ENCODE measurements at places on chromosomes 11 and 22.

GRCh38 chr11:126450806-126451205, 95.3 kb downstream of the ST3GAL4 start:
- DNase-seq = no peak

DNA sequence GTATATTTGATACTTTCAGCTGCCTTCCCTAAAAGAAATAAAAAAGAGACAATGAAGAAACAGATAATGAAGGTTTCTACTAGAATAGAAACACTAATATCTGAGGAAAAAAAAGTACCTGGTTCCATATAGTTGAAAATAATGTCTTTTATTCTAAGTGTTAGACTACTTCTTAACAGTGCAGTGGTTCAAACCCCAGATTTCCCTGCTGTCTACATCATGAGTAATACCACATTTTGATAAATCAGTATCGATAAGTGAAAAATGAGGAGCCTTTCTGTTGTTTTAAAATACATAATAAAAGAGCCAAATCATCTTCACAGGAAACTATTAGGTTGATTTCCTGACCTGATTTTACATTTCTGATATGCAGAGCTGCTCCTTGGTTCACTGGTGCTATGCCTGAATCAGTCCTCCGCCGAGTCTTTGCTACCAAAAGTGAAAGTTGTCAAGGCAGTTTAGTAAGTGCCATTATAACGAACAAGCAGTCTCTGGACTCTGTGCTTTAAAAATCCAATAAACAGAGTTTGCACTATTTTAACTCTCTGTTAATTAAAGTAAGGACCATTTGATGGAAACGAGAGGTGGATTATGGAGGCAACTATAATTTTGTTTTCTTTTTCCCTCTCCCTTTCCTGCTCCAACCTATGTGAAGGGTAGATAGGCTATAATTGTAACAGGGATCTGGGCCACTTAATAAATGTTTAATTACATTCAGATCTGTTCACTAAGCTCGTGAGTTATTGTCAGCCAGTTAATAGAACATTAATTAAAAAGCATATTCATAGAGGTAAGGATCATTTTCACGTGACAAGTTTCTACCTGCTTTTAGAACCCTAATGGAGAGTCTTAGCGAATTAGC, 724.5 kb upstream of the RAG2 start:
- DNase-seq = no peak

DNA sequence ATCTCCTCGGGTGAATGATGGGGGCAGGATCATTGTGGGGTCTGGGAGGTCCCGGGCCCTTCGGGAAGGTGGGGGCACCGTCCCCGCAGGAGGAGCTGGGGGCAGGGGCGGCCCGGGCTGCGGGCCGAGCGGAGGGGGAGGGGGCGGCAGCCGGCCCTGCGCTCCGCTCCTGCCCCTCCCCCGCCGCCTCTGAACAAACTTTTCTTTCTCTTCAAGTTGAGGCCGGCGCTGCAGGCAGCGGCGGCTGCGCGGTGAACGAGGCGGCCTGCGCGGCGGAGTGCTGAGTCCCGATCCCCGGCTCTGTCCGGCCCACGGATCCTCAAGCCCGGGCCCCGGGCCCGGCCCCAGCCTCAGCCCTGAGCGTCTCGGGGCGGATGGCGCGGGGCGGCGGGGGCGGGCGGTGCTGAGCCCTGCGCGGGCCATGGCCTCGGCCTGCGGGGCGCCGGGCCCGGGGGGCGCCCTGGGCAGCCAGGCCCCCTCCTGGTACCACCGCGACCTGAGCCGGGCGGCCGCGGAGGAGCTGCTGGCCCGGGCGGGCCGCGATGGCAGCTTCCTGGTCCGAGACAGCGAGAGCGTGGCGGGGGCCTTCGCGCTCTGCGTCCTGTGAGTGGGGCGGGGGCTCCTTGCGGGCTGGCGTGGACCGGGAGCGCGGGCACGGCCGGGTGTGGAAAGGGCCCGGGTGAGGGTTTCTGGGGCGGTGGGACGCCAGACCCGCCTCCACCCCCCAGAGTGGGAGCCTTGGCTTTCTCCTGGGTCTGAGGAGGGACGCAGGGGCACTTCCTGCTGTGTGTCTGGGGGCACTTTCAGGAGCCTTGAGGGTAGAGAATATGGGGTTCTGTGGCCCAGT, at the start of gene INPPL1:
Gene INPPL1, plus strand, starts transcription at position 204 of the 847 bp plus-strand sequence. Its CDS starts 218 bp downstream, at position 422.
- DNase-seq = no peak

GRCh38 chr11:115420505-115420904, 83.7 kb downstream of the CADM1 start:
- no peak for DNase-seq

DNA sequence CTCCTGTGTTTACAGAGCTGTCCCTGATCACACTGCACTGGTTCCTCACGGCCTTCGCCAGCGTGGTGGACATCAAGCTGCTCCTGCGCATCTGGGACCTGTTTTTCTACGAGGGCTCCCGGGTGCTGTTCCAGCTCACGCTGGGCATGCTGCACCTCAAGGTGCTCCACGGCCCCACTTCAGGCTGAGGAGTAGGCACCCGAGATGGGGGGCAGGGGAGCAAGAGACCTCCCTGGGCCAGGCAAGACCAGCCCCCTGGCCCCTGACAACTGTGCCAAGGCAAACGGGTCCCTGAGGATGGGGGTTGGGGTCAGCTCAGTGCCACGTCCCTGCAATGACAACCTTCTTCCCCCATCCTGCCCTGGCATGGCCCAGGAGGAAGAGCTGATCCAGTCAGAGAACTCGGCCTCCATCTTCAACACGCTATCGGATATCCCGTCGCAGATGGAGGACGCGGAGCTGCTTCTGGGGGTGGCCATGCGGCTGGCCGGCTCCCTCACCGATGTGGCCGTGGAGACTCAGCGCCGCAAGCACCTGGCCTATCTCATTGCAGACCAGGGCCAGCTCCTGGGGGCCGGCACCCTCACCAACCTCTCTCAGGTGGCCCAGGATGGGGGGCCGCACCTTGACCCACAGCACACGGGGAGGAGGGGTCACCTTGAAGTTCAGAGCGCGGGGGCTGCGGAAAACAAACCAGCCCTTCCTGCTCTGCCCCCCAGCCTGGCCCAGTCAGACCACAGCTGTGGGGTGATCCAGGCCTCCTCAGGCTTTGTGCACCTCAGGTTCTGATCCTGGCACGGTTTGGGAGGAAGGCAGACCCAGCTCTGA, 35.9 kb downstream of the SGSM3 start:
- no peak for DNase-seq

DNA sequence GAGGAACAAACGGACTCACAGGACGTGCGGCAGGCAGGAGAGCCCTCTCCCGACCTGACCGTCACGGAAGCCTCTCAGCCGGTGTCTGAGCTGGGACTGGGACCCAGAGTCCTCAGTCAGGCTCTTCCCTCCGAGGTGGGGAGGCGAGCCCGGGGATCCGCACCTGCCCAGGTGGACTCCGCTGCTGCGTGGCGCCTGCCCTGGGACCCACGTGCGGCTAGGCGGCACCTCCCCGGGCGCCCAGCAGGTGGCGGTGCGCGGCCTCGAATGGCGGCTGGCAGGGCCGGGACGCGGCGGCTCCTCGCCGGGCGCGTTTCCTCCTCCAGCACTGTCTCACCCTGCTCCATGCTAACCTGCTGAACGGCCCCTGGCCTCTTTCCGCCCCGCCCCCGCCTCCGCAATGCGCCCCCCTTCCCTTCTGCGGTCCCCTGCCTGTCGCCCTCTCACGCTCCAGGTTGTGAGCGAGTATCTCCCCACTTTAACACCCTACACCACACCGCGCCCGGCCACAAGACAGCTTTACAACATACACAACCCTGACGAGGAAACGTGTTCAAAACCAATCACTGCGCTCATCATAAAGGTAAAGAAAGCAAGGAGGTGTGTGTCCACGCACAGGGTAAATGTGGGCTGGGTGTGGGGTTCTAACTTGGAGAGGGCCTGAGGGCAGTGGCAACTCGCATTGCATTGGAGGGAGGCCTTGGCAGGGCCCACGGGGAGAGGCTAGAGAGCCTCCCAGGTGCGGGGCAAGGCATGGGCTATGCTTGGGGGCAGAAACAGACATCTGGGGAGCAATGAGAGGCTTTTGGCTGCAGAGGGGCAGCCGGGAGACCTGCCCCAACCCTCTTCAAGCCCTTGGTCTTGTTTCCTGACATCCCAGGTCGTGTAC, 25.9 kb upstream of the ATXN10 start:
- peak; percentile 53 for DNase-seq

- DNase-seq = no peak
Measured at GRCh38 chr11:66326261-66327111, 9.6 kb upstream of the CD248 start.

DNA sequence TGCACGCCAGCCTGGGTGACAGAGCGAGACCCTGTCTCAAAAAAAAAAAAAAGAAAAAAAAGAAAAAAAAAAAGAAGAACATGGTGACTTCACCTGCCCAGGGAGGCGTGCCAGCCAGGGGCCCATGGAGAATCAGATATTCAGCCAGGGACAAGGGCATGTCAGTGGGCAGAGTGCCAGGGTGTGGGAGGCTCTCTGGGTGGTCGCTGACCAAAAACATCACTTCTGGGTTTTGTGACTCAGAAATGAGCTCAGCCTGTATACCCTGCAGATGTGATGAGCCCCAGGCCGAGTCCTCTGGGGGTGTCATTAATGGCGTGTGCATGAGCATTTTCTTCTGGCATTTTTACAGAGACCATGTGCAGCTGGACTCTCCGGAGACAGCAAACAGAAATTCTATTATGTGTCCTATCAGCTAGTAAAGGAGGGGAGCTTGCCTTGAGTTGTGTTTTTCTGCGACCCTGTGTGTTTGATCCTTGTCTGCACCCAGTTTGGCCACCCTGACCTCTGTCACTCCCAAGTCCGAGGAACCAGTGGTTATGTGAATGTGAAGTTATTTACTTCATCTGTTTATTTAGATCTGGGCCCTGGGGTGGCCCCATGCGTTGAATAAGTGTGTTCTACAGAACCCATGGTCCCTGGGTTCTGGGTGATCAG, 53.6 kb downstream of the BCR start:
- DNase-seq = no peak

DNA sequence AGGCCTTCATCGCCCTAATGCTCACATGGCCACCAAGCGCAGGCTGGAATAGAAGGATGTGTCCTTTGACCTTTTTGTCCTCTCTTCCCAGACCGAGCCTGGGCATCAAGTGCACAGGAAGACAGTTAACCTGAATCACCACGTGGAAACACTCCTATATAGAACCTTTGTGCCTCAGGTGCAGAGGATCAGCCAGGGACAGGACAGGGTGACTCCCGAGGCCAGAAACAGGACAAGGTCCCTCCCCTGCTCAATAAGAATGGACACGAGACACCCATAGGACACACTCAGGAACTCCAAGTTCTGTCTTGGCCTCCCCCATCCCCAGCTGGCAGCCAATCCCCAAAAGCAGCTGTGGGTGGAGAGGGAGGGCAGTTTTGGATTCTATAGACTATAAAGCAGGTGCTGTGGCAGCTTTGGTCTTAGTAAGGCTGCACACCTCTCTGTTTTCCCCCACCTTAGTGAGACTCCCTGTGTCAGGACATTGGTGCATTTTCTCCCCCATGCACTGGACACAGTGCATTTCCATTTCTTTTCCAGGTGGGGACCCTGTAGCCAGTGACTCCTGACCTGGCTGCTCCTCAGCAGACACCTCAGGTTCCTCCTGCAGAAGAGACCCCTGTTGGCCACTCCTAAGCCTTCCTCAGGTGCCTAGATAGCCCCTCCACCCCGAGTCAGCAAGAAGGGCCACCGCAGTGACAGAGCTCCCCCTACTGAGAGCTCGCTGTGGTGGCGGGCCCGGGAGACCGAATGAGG, 43.6 kb upstream of the POU2AF1 start:
- peak; percentile 33 for DNase-seq

GRCh38 chr22:40348025-40348658, 1.8 kb downstream of the ADSL start:
- DNase-seq = peak; percentile 21

DNA sequence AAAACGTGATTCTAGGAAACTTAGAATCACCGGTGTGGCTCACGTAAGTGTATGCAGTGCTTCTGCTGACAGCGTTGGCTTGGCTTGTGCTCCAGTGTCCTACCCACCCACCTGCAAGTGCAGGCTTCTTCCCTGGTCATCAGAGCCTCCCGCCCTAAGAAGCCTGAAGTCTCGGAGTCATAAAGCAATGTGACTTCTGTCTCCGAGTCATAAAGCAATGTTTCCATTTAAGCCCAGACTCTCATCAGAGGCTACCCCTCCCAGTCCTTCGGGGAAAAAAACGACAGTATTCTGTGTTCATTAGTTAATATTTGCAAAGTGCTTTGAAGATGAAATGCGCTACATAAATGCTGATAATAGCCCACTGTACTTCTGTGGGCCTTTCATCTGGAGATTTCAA, 293.8 kb downstream of the OPCML start:
- DNase-seq = no peak

DNA sequence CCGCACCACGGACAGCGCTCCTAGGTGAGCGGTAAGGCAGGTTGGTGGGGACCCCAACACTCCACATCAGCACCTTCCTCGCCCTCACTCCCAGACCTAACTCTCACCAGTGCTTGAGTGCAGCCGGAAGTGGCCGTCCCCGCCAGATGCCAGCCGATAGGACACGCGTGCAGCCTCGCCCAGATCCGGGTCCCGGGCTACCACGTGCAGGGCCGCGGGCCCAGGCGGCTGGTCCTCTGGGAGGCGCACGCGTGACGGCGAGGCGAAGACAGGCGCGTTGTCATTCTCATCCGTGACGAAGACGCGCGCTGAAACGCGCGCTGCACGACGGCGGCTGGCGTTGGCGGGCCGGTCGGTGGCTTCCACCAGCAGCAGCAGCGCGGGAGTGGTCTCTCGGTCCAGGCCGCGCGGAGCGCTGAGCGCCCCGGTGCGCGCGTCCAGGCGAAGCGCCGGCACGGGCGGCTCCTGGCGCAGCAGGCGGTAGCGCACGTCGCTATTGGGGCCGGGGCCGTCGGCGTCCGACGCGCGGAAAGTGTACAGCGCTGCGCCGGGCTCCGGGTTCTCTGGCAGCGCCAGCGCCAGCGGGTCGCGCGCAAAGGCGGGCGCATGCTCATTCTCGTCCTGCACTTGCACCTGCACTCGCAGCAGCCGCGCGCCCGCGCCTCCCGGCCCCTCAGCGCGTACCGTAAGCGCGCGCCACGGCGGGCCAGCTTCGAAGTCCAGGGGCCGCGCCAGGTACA, 10.8 kb upstream of the TPP1 start:
- DNase-seq = no peak

DNA sequence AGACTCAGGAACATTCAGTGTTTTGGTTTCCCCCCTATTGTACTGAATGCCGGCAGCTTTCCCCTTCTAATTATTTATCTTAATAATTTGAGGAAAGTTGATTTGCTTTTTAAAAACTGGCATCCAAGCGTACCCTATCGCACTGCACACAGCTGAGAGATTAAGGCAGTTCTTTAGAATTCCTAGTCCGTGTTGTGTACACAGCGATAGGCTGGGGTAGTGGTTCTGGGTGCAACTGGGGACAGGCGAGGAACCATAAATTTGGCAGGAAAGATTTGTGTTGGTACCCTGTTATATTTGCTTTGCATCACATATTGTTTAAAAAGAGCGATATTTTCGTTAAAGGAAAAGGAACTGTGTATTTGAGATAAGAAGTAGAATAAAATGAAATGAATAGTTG, 39.2 kb downstream of the PTPRJ start:
- no peak for DNase-seq
